ENCODE measurements at places on chromosomes 13 and 19.

DNA sequence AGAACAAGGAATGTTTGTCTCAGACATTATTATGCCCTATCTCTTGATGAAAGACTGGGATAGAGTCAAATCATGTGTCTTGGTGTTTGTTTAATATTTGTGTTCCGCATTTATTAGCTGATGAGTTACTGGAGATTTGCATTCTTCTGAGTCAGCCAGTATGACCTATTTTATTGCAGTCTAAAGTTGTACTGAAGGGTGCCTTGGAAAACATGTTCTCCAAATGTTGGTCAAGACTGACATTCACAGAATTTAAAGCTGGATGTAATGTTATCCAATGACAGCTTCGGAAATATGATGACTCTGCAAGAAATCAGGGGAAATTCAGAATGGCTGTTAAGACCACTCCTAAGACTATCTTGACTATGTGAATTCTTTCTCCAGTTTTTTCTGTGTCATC, 134.0 kb downstream of the KCNRG start:
- no peak for DNase-seq

GRCh38 chr19:10797541-10798256, 38.3 kb downstream of the TMED1 start:
- peak; percentile 72 for DNase-seq

GRCh38 chr13:110215606-110216005, 91.4 kb downstream of the COL4A1 start:
- DNase-seq = no peak

DNA sequence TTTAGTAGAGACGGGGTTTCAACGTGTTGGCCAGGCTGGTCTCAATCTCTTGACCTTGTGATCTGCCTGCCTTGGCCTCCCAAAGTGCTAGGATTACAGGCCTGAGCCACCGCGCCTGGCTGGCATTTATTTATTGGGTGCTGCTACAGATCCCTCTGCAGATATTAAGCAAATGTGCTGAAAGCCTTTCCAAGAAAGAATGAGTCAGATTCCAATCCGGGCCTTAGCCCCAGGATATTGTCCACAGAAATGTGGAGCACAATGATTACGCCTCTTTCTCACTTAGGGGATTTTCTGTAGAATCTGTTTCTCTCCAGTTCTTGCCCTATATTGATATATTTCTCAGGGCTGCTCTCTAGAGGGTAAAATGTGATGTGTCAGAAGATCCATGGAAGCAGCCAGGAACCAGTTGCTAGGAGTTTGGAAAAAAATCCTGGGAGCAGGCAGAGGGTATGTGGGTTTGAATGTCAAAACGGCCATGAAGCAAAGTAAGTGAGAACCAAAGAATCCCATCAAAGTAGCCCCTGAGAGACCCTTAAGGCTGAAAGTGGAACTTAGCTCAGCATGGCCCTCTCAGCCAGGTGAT, 24.8 kb upstream of the IGFL4 start:
- no peak for DNase-seq

DNA sequence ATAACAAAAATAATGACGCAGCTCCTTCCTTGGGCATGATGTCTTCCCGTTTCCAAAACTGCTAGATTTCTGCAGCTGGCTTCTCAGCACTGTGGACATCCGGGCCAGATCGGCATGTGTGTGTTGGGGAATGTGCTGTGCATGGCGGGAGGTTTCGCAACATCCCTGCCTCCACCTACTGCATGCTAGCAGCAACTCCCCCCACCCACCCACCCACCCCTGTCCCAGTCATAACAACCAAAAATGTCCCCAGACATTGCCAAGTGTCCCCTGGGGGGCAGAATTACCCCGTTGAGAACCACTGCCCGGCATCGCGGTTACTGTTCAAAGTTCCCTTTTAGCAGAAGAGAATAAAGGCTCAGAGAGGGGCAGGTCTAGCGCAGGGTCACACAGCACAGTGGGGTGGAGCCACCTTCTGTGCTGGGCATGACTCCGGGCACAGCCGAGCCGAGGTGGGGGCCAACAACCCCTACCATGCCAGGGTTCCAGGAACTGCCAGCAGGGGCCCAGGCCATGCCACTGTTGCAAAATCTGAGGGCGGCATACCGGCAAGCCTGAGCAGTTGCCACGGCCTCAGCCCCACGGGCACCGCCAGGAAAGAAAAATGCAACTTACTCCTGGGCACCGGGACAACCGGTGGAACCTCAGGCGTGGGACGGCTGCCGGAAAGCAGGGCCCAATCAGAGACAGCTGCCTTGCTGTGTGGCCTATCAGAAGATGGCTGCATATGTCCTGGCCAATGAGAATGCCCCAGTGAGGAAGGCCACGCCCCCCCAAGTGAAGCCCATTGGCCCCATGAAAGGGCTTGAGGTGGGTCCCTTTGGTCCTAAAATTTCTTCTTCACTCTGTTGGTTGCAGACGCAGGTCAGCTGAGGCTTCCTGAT, 22.5 kb upstream of the NFIC start:
- DNase-seq = peak; percentile 64

GRCh38 chr13:60494296-60494695, 97.3 kb downstream of the TDRD3 start:
- DNase-seq = peak; percentile 22

- DNase-seq = no peak
Measured at GRCh38 chr13:46682015-46682414, 114.9 kb downstream of the ESD start.

GRCh38 chr13:71758828-71759227, 108.2 kb downstream of the DACH1 start:
- DNase-seq = no peak
